ENCODE measurements at places on chromosomes 1 and 21.
A peak's percentile ranks its signal among the peaks of the same experiment; 100 is the strongest.

DNA sequence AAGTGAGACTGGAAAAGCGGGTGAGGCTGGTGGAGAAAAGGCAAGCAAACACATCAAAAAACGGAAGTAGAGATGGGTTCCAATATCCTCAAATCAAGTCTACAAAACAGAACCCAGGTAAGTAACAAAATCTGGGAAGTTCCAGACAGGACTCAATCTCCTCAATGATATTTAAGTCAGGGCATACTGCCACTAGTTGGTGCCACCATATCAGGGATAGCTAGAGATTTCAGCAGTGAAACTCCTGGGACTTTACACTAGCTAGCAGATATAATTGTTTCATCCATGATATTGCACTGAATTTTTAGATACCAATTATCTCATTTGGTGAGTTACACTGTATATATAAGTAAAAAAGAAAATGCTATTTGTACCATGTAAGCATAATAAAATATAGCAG lies 52.0 kb downstream of the EYA3 start:
- DNase-seq: no peak

GRCh38 chr1:90879281-90879680 lies 142.6 kb downstream of the ZNF644 start:
- DNase-seq: no peak

GRCh38 chr1:31765516-31765915 lies 1.4 kb upstream of the ADGRB2 start:
- DNase-seq: no peak

- DNase-seq: peak; percentile 21
Measured at GRCh38 chr21:32413697-32414578, 1.4 kb downstream of the EVA1C start.

DNA sequence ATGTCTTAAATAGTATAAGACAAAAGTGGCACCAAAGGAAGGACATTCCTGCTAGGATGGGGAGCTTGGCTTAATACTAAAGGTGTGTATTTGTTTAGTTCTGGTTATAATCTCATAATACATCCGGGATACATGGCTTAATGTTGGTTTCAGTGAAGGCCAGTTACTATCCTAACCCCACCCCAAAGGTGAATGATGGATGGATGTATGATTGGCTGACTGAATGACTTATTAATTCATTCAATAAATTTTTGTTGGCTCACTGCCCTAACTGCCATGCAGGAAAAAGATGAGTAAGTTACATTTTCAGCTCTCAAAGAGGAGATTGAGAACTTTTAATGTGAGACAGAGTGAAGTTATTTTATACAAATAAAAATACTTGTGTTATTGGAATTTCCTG lies 52.2 kb downstream of the PHACTR4 start:
- no peak for DNase-seq

GRCh38 chr1:60283690-60284089 lies 210.1 kb upstream of the C1orf87 start:
- no peak for DNase-seq

DNA sequence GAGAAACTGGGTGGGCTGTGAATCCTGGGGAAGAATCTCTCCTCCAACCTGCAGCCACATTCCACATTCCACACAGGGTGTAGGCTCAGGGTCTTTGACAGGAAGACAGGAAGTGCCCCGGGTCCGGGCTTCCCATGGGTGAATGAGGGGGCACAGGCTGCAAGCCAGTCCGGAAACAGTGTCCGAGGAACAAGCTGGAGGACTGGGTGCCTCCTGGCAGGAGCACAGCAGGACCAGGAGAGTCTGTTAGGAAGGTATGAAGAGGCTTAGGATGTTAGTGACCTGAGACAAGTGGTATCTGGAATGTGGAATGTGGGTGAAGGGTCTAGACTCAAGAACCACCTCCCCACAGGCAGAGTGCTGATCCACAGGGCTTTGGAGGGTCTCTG lies 121.0 kb upstream of the CD34 start:
- DNase-seq: no peak

GRCh38 chr1:157831968-157832626 lies 9.5 kb downstream of the CD5L start:
- no peak for DNase-seq

DNA sequence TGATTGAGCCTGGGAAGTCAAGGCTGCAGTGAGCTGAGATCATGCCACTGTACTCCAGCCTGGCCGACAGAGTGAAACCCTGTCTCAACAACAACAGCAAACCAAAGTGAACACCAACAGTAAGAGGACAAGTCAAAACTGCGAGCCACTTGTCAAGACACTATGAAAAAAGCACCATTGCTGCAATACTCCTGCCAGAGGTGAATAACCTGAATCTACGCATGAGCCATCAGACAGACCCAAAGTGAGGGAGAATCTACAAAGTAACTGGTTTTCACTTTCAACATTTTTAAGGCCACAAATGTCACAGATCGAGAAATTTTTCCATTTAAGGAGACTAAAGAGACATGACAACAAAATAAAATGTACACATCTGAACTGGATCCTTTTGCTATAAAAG lies 21.9 kb downstream of the SYNJ1 start:
- no peak for DNase-seq

- no peak for DNase-seq
Measured at GRCh38 chr1:40362199-40362598, 11.3 kb upstream of the SMAP2 start.

Data from transverse colon (tissue), 4 donors.